Smooth muscle cell of trachea (primary cell): ENCODE measurements at places on chromosomes 4 and X. TPM values are rescaled to one million over a fixed set of nuclear protein-coding genes. Genes with fewer than 3 reads are reported as not detected.

USP17L21 gene
- total RNA-seq = not detected in 2 replicates

PFKFB1 gene
- not detected in 2 replicates for total RNA-seq

CDS1 gene
- 0.17 and 0.58 TPM in 2 replicates for total RNA-seq

MAGEC2 gene
- total RNA-seq = 0.15 TPM in 1 of 2 replicates, not detected in the other

RS1 gene
- total RNA-seq = not detected in 2 replicates

SOD3 gene
- total RNA-seq = 42.3 and 106 TPM in 2 replicates

TRIML2 gene
- 0.33 TPM in 1 of 2 replicates, not detected in the other for total RNA-seq

SSX4 gene
- not detected in 2 replicates for total RNA-seq
